ENCODE measurements at places on chromosomes 2 and 18. TPM values are rescaled to one million over a fixed set of nuclear protein-coding genes. Genes with fewer than 3 reads are reported as not detected.

NT5DC4 gene
- not detected for total RNA-seq

DNA sequence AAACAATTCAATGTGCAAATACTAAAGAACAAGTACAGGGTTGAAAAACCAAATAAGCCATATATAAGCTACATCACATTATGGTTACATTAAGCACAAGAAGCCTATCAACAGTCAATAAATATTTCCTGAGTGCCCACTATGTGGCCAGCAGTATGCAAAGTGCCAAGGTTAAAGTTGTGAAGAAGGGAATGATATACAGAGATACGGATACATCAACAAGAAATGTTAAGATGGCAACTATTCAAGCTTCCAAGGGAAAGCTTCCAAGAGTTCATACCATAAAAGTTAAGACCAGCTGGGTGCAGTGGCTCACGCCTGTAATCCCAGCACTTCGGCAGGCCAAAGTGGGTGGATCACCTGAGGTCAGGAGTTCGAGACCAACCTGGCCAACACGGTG is 14.0 kb downstream of the DYM start:
- H3K27me3 ChIP-seq: no peaks in the 10 kb centered on the region
- H3K36me3 ChIP-seq: peaks cover 35% of the 10 kb centered on the region
- no peak for DNase-seq
- H3K4me1 ChIP-seq: peaks cover 13% of the 10 kb centered on the region
- no peak overlapping the region for H3K4me3 ChIP-seq

GRCh38 chr2:240123821-240124650 is 12.1 kb downstream of the COPS9 start:
- H3K36me3 ChIP-seq: peaks cover 20% of the 10 kb centered on the region
- H3K4me1 ChIP-seq: peaks cover 14% of the 10 kb centered on the region
- no peak for DNase-seq
- H3K27ac ChIP-seq: no peak overlapping the region

OR6B2 gene
- not detected for total RNA-seq

EVX2 gene
- total RNA-seq: not detected

PAIP2B gene
- total RNA-seq: 2.3 TPM

PRSS56 gene
- total RNA-seq: not detected
